ENCODE measurements at places on chromosomes 7 and 10. TPM values are rescaled to one million over a fixed set of nuclear protein-coding genes. Genes with fewer than 3 reads are reported as not detected.

The CLRN3 gene
- total RNA-seq: not detected

The RSPH10B2 gene
- 0.31 TPM for total RNA-seq

- no peak for DNase-seq
Measured at GRCh38 chr7:26664735-26665416, 199.5 kb downstream of the SKAP2 start.

GRCh38 chr7:44348851-44349781 is 23.7 kb upstream of the CAMK2B start:
- peak; percentile 72 for DNase-seq

- DNase-seq: no peak
Measured at GRCh38 chr7:47669178-47669891, 87.4 kb upstream of the TNS3 start.

DNA sequence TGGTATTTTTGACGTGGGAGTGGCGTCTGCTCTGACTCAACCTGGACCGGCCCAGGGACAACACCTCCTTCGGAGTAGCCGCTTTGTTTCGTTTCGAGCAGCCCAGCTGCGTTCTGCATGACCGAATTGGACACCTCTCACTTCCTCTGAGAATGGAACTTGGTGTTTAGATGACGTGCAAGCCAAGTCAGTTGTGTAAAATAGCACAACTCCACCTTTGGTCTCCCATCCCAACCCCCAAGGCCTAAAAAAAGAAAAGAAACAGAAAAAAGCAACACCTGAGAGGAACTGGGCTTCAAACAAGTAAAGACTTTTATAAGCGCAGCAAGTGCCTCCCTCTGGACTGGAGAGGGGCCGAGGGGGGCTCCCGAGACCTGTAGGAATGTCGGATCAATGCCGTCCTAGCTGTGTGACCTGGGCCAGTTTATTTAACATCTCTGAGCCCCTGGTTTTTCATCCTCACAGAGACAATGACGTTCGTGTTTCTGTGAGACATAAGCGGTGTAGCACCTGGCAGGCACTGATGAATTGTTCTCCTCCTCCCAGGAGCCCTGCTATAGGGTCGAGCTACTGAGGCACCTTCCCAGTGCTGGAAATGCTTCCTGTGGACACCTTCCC is 52.0 kb upstream of the SMNDC1 start:
- no peak for DNase-seq
